Hematopoietic multipotent progenitor cell treated with erythropoietin and hydrocortisone succinate and interleukin-3 and kit ligand, for 8 days (in vitro differentiated cells): ENCODE measurements at places on chromosomes 7 and 10.

DNA sequence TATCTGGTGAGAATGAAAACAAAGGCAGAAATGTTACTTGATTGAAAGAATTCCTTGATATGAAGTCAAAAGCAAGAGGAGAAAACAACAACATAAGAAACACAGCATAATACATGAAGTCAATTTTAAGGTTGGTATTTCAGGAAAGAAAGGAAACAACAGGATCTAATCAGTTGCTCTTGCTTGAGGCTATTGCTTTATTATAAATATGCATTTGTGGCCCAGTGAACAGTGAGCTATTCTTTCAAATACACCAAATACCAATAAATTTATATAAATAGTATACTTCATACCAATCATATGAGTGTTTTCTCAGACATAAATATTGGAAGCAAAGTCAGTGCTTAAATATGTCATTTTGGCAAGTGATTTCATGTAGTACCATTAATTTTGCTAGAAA, 806.6 kb downstream of the NXPH1 start:
- DNase-seq: no peak

GRCh38 chr7:27840313-27840712, 100.4 kb downstream of the TAX1BP1 start:
- DNase-seq: no peak

DNA sequence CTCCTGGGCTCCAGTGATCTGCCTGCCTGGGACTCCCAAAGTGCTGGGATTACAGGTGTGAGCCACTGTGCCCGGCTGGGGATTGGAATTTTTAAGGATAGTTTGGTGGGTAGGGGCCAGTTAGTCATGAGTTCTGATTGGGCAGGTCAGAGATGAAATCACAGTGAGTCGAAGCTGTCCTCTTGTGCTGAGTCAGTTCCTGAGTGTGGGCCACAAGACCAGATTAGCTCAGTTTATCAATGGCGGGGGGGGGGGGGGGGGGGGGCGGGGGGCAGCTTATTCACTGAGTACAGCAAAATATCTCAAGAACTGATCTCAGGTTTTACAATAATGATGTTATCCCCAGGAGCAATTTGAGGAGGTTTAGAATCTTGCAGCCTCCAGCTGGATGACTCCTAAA, 11.6 kb upstream of the ERCC6 start:
- no peak for DNase-seq

DNA sequence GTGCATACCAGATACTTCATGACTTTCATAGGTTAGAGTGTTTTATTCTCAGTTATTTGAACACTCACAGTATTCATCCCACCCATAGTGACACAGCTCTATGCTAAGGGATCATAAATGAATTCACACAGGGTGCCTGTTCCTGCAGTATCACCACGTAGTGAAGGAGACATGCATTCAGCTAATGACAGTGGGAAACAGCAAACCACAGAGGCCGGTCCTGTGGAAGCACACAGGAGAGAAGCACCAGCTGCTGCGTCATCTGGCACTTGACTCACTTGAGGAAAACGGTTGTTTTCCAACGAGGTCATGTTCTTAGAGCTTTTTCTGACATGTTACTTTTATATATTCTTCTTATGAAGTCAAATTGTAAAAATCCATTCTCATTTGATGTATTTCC, 73.0 kb downstream of the UBE3C start:
- peak; percentile 12 for DNase-seq

GRCh38 chr10:34507217-34507616, 307.9 kb downstream of the PARD3 start:
- no peak for DNase-seq

DNA sequence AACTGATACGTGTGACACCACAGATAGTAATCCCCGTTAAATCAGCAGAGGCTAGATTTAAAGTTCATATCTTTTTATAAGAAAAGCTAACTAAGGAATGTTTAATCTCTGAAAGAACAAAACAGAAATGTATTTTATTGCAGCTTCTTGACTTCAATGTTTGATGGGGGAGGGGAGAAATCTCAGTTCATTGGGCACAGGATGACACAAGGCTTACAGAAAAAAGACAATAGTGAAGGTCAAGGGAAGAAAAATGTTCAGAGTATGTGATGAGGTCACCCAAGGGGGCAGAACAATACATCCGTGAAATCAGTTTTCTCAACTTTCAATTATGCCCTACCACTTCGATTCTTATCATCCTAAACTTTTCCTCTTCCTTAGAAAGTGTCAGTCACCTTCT, 102.9 kb downstream of the ELAPOR2 start:
- no peak for DNase-seq

GRCh38 chr10:71419002-71419540, 22.4 kb downstream of the CDH23 start:
- no peak for DNase-seq

DNA sequence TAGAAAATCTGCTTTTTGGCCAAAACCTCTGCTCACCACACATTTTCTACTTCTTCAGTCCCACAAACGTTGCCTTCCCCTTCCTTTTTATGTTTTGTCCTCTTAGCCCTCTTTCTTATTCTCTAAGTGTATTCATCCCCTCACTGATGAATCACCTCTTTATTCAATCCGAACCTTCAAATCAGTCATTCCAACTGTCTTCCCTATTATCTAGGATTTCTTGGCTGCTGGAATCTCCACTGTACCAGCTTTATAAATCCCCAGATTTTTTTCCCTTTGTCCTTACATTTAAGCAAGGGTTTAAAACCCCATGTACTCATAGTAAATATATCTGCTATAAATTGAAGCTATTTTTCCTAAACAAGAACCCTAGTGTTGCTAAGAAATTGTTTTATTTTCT, 176.9 kb downstream of the SEMA3A start:
- no peak for DNase-seq

DNA sequence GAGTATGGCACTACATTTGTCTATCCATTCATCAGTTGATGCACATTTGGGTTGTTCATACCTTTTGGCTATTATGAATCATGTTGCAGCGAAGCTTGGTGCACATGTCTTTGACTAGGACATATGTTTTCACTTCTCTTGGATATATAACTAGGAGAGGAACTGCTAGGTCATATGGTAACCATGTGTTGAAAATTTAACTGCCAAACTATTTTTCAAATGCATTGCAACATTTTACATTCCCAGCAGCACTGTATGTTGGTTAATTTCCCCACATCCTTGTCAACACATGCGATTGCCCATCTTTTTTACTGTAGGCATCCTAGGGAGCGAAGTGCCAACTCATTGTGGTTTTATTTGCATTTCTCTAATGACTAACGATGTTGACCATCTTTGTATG, 183.4 kb downstream of the PRKCQ start:
- peak; percentile 19 for DNase-seq

GRCh38 chr10:109774121-109774440, 149.2 kb downstream of the XPNPEP1 start:
- no peak for DNase-seq

DNA sequence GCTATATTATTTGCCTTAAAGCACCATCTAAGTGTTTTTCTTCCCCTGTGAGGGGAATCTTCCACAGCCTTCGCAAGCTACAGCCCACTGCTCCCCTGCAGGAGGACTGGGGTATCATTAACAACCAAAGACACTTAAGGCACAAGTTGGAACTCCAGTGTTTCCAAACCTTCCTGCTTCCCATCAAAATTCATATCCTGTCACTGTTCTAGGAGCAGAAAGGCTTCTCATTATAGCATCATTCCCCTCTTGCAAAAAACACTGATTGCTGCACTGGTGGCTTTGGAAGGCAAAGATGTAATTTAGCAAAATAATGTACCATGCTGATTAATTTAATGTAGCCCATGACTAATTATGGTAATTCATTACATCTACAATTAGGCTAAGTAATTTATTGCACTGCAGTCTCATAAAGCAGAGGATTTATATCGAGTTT, 207.2 kb downstream of the SKAP2 start:
- no peak for DNase-seq

- DNase-seq: peak; percentile 97
Measured at GRCh38 chr10:97788552-97789442, 17.0 kb upstream of the SFRP5 start.

GRCh38 chr10:23417254-23417653, 21.6 kb upstream of the OTUD1 start:
- no peak for DNase-seq

DNA sequence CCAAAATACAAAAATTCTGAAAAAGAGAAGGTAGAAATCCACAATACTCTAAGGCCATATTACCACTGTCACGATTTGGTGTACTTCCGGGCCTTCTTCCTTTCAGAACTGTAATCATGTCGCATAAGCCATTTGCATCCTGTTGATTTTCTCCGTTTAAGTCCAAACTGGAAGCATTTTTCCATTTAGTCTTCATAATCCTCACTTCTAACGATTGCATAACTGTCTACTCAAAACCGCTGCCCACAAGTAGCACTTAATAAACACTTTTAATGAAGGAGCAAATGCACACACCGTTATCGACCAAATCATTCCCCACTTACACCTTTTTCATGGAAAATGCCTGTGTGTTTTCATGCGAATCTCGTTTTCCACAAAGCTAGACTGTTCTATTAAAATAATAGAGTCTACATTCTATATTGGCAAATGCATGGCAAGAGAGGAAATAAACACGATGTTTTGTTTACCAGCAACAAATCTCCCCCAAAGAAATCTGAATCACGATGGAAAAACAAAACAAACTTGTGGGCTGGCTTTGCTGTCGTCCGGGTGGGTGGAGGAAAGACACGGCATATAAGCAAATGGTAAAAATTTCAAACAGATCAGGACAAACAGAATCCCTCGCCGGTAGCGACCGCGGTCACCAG, 1.0 kb downstream of the ATE1 start:
- peak; percentile 43 for DNase-seq

DNA sequence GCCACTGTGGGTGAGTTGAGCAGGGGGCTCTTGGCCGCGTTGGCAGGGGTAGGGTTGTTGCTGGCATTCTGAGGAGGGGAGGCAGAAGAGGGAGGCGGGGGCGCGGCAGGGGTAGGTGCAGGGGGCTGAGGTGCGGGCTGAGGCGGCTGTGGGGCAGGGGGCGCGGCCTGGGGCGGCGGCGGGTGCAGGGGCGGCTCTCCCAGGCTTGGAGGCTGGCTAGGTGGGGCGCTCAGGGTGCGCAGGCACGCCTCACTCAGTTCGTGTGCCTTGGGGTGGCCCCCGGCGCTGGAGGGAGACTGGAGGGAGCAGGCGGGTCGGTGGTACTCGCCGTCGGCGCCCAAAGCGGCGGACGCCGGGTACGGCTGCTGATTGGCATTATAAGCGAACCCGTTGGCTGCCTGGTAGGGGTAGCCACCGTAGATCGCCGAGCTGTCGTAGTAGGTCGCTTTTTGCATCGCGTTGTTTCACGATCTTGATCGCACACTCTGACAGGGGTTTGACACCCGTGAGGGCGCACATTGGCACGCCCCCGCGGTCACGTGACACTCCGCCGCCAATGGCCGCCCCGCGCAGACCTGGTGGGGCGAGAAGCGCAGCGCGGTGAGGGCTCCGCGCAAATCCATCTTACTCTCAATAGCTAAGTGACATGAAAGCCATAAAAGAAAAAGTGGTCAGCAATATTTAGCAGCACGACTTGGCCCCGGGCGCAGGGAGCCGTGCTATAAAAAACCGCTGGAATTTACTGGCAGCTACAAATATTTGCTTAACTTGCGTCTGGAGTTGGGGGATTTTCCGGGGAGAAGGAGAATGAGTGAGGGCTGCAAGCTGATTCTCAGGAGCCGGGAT, 7.9 kb upstream of the HOXA2 start:
- no peak for DNase-seq

DNA sequence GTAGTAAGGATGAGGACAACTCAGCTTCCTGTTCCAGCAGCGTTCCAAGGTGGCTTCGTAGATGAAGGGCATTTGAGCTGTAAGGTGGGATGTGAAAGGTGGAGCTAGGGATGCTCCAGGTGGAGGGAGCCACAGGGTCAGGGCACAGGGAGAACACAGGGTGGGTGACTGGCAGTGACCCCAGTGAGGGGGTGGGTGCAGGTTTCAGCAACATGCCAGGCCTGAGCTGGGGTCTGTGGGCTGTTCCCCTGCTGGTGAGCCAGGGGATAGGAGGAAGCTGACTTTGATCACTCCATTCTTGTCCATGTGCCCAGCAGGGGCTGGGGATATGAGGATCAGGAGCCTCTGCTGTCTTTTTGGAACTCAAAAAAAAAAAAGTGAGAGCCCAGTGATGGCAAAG, 33.2 kb downstream of the CDH23 start:
- no peak for DNase-seq

DNA sequence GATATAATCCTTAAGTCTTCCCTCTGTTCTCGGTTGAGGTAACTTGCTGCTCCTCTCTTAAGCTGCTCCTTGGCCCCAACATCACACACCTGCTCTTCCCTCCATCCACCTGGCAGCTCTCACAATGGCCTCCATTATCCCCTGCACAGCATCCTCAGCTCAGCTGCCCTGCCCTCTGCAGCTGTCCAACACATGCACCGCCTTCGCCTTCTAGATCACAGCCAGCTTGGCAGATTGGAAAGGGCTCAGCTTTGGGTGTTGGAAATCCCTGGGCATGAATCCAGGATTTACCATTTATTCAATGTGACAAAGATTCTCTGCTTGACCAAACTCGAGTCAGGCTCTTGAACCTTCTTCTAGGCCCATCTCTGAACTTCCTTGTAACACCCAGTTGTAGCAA, 20.6 kb downstream of the RGR start:
- DNase-seq: no peak

GRCh38 chr10:69752479-69752878, 49.2 kb upstream of the COL13A1 start:
- DNase-seq: no peak

DNA sequence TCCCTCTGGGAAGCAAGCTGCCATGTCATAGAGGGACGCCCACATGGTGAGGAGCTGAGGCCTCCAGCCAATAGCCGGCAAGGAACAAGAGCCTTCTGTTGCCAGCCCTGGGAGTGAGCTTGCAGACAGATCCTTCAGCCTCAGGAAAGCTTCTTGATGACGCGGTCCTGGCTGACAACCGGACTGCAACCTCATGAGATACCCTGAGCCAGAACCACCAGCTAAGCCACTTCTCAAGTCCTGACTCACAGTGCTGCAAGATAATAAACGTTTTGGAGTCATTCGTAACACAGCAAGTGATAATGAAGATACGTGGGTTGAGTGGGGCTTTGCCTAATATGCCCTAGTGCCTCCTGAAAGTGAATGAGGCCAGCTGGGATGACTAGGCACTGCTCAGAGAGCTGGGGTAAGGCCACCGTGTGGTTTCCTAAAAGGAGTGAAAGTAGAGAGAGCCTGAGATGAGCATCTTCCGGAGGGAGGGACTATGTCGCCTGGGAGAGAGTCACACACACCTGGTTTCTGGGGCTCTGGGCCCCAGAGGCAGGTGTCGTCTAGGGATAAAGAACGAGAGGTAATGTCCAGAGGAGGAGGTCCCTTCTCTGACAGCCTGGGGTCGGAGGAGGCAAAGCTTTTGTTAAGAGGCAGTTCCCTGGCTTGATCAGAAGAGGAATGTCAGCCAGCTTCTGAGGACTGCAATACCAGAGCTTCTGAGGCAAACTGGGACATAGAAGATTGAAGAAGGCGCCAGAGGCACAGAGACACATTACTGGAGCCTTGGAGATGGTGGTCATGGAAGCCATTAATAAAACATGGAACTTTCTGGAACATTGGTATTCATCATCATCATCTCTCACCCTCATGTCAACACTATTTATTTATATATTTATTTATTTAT, 53.6 kb downstream of the PYROXD2 start:
- peak; percentile 82 for DNase-seq
